ENCODE measurements at places on chromosomes 7 and 10.
A peak's percentile ranks its signal among the peaks of the same experiment; 100 is the strongest.

DNA sequence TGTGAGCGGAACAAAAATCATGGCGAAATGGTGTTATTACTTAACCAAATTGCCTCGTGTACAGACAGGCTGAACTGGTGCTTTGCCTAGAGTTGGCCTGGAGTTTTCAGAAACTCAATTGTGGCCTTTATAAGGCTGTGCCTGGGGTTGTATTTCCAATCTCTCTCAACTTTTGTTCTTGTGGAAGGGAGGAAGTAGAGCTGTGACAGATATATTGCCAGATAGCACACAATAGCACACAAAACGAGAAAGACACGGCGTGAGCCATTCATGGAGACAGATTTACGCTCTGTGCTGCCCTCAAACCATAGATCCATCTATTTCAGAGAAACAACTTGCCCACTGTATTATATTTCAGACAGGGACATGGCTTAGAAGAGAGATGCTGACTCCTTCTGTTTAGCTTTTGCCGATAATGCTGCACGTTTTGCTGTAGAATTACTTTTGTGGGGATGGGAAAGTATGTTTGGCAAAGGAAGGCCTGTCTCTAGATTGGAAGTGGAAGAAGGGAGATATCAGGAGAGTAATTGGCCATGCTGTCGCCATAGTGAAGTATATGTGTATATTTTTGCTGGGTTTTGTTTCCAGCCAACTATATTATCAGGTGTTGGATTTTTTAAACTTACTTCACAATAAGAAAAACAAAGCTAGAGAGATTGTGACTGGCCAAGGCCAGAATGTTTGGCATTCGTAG, 80.4 kb downstream of the AUTS2 start:
- no peak for DNase-seq

DNA sequence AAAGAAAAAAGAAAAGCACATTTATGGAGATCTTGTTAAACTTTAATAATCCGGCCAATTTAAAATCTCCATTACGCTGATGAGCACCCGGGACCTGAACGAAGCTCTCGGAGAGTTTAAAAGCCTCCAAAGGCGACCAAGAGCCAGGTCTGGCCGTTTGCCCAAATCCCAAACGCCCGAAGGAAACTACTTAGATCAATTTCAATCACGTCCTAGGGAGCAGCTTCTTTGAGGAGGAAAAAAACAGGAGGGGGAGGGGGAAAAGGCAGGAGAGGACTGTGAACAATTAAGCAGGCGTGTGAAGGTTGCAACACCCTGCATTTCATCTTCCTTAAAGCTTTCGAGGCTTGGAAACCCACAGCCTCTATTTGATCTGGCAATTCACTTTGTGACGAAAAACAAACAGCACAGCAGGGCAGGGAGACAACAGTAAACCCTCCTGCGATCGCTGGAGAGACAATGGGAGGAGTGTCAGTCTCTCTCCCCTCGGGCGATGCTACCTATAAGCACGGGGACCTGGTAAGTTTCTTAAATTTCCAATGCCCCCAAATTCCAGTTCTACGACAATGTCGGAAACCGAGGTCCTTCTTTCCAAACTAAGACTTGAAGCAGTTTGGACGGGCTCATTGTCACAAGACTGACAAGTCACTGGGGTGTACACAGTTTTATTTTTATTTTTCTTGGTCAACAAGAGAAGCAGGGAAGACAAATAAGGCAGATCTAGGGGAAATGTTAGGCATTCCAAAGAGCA, 1.2 kb downstream of the KLF6 start:
- DNase-seq: peak; percentile 61

GRCh38 chr10:107417446-107417845, 252.9 kb upstream of the SORCS1 start:
- no peak for DNase-seq

DNA sequence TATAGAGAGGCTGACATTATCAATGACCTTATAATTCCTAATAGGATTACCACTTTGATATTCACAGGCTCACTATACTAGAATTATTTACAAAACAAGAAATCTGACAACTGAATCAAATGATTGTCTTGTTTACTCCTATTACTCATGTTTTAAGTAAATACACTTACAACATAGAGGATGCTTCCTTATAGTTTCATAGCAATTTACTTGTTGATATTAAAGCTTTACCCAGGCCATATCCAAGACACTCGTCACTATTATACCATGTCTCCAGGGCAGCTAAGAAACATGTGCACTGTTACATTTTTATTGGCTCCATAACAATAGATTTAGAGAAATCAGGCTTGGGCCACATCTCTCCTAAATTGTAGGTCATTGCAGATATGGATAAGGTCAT, 276.9 kb downstream of the HGF start:
- no peak for DNase-seq

- DNase-seq: no peak
Measured at GRCh38 chr7:129828078-129828762, 124.5 kb downstream of the UBE2H start.

GRCh38 chr10:46518028-46518725, 38.3 kb downstream of the GPRIN2 start:
- no peak for DNase-seq

DNA sequence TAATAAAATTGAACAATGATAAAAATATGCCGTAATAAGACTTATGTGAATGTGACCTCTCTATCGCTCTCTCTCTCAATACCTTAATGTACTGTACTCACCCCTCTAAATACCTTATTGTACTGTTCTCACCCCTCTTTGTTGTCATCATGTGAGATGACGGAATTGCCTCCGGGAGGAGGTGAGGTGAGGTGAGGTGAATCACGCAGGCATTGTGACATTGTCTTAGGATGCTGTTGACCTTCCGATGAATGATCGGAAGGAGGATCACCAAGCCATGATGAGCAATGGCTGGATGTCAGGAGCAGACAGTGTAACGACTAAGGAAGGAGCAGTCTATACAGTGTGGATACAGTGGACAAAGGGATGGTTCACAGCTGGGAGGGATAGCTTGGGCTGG, 87.4 kb upstream of the FAM20C start:
- no peak for DNase-seq

GRCh38 chr7:40542982-40543741, 408.4 kb downstream of the SUGCT start:
- no peak for DNase-seq

All from NCI-H446 (cell line).